ENCODE measurements at places on chromosomes 4 and X.

DNA sequence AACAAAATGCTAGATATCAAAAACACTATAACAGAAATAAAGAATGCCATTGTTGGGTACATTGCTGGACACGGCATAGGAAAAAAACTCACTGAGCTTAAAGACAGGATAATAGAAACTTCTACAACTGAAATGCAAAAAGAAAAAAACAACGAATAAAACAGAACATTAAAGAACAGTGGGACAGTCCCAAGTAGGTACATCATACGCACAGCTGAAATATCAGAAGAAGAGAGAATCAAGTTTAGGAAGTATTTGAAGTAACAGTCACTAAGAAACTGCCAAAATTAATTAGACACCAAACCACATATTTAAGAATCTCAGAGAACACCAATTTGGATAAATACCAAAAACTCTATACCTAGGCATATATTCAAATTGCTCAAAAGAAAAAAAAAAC, 19.2 kb downstream of the RAB28 start:
- H3K27me3 ChIP-seq = no peaks in the 10 kb centered on the region
- no peak overlapping the region for H3K4me3 ChIP-seq
- no peak for DNase-seq
- H3K27ac ChIP-seq = no peak overlapping the region
- no peaks in the 10 kb centered on the region for H3K4me1 ChIP-seq

GRCh38 chr4:157978680-157979361, 194.0 kb downstream of the GASK1B start:
- H3K36me3 ChIP-seq = no peaks in the 10 kb centered on the region
- no peaks in the 10 kb centered on the region for H3K4me1 ChIP-seq
- peak overlapping the region; percentile 55 for H3K4me3 ChIP-seq
- DNase-seq = peak; percentile 56
- peak overlapping the region; percentile 28 for H3K27ac ChIP-seq

- no peaks in the 10 kb centered on the region for H3K36me3 ChIP-seq
- no peak overlapping the region for H3K27ac ChIP-seq
- no peaks in the 10 kb centered on the region for H3K27me3 ChIP-seq
- no peak for DNase-seq
- H3K4me1 ChIP-seq = no peaks in the 10 kb centered on the region
- H3K4me3 ChIP-seq = no peak overlapping the region
Observed at GRCh38 chrX:100609591-100609990, 24.9 kb downstream of the TNMD start.

DNA sequence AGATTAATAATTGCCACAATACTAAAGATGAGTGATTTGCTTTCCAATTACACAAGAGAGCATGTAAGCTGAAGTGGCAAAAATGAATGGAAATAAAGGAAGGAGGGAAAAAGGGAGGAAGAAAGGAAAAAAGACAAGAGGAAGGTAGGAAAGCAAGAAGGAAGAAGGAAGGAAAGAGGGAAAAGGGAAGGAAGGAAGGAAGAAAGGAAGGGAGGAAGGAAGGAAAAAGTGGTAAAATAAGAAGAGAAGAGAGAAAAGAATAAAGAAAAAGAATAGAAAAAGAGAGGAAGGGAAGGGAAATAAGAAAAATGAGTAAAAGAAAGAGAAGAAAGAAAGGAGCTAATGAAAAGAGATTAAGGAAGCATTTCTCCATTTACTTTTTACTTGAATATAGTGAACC, 4.6 kb downstream of the NDST4 start:
- H3K36me3 ChIP-seq = no peaks in the 10 kb centered on the region
- no peak for DNase-seq
- H3K4me3 ChIP-seq = no peak overlapping the region

DNA sequence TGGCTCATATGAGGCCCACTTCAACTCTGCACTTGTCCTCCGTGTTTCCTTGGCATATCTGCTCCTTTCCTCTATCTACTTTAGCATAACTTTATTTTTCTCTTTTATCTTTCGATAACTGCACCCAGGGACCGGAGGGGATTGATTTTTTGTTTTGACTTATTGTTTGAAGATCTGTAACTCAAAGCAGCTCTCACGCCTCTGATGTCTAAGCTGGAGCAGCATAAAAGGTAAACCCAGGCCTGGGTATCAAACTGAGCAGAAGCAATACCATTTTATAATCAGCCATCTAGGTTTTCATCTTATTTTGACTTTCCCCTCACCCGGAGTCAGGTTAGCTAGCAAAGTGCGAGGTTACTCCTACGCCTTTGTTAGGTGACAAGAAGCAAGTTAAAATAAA, 28.4 kb downstream of the LEF1 start:
- H3K27ac ChIP-seq = no peak overlapping the region
- H3K4me1 ChIP-seq = no peaks in the 10 kb centered on the region
- no peaks in the 10 kb centered on the region for H3K36me3 ChIP-seq
- no peak for DNase-seq
- H3K27me3 ChIP-seq = peaks cover 30% of the 10 kb centered on the region
